Mammary microvascular endothelial cell (primary cell): ENCODE measurements at places on chromosomes 2 and 18. TPM values are rescaled to one million over a fixed set of nuclear protein-coding genes. Genes with fewer than 3 reads are reported as not detected.

The GPR17 gene
- total RNA-seq = not detected in 2 replicates

The ASAP2 gene
- total RNA-seq = 20.7 and 23.4 TPM in 2 replicates

The SLC66A2 gene
- total RNA-seq = 36.6 and 41.4 TPM in 2 replicates

The PCGF1 gene
- total RNA-seq = 5.1 and 6.2 TPM in 2 replicates

The KANSL1L gene
- total RNA-seq = 3.7 and 6.9 TPM in 2 replicates

The GALR1 gene
- total RNA-seq = not detected in 2 replicates

The NTSR2 gene
- total RNA-seq = not detected in 2 replicates

The FOXD4L1 gene
- 0.07 TPM in 1 of 2 replicates, not detected in the other for total RNA-seq
